ENCODE measurements at places on chromosomes 4 and X.
A peak's percentile ranks its signal among the peaks of the same experiment; 100 is the strongest.

DNA sequence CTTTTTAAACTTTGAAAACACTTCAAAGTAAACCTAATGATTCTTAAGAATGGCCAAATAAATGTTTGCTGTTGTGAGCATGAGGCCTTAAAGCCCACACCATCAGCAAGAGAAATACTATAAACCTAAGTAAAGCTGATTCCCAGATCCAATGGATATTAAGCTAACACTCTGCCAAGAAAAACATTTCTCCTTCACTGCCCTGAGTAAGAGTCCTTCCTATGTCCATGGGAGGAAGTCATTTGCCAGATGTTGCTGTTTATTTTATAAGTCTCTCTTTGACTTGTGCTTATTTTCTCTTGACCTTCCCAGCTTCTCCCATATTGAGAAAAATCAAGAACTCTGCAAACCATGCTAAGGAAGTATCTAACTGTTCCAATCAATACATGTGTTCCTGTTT is 154.3 kb upstream of the EDNRA start:
- DNase-seq = no peak

DNA sequence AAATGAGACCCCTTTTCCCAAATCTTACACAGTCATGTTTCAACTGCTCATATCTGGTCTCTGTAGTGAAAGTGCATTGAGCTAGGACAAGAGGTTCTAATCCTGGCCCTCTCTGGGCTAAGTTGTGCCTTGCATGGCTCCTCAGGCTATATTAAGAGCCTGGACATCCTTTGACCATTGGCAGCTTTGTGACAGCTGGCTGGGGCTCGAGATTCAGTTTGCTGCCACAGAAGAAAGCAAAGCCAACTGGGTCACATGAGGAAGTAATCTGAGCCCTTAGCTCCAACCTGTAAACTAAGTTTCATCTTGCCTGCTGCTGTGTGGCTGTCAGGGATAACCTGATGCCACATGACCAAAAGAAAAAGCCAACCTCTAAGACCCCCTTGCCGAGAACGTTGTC is 51.8 kb upstream of the JADE1 start:
- no peak for DNase-seq

GRCh38 chrX:17632942-17633341 is 104.4 kb upstream of the SCML1 start:
- no peak for DNase-seq

DNA sequence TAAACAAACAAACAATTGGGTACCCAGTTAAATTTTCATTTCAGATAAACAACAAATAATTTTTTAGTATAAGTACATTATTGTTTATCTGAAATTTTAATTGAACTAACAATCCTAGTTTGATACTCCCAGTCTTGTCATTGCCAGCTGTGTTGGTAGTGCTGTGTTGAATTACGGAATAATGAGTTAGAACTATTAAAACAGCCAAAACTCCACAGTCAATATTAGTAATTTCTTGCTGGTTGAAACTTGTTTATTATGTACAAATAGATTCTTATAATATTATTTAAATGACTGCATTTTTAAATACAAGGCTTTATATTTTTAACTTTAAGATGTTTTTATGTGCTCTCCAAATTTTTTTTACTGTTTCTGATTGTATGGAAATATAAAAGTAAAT is 2.9 kb downstream of the CXCL8 start:
- no peak for DNase-seq

DNA sequence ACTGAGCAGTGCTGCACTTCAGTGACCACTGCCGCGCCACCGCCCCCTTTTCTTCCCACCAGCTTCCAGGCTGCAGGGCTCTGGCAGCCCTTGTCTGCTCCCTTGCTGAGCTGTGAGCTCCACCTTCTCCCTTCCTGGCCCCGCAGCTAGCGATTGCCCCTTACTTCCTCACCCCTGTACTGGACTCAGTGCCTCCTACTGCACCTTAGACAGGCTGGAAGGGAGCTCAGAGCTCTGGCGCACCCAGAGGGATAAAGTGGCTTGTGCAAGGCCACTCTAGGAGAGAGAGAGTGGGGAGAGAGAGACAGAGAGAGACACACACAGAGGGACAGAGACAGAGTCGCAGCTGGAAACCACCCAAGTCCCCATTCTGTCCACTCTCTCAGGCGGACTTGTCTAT is 6.0 kb downstream of the RASL11B start:
- no peak for DNase-seq

DNA sequence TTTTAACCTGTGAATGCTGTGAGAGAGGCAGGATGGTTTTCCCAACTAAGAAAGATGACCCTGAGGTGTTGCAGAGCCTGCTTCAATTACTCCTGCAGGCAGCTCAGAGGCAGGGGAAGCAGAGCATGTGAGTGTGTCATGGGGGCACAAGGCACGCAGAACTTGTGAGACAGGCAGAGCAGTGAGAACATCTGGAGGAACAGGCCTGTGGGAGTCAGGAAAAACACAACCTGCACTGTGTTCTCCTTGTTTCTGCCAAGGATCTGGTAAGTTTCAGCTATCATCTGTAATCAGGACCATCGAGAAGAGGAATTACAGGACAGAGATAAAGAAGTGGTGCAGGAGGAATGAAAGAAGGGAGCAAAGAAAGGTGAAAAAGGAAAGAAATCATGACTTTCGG is 741.8 kb upstream of the INTU start:
- DNase-seq = no peak

DNA sequence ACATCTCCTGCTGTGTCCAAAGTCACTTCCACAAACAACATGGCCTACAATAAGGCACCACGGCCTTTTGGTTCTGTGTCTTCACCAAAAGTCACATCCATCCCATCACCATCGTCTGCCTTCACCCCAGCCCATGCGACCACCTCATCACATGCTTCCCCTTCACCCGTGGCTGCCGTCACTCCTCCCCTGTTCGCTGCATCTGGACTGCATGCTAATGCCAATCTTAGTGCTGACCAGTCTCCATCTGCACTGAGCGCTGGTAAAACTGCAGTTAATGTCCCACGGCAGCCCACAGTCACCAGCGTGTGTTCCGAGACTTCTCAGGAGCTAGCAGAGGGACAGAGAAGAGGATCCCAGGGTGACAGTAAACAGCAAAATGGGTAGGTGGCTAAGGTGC is 123.9 kb downstream of the PDLIM5 start:
- DNase-seq = no peak

DNA sequence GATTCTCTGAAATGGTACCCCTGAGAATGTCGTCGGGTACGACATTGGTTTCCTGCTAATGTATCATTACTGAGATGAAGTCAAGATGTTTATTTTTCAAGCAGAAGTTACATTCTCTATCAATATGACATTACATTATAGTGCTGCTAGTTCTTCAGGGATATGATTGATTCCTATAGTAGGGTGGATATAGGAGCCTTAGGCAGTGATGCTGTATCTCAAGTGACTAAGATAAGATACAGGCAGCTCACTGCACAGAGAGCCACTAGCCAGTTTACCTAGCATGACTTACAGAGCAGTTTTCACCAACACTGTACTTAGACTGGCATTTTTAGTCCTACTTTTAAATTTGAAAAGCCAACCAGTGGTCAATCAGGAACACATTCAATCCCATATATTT is 154.9 kb downstream of the FANCB start:
- DNase-seq = no peak

- no peak for DNase-seq
Observed at GRCh38 chrX:45912316-45912715, 632.9 kb downstream of the ZNF674 start.

GRCh38 chrX:71542825-71543224 is 9.9 kb downstream of the OGT start:
- no peak for DNase-seq

DNA sequence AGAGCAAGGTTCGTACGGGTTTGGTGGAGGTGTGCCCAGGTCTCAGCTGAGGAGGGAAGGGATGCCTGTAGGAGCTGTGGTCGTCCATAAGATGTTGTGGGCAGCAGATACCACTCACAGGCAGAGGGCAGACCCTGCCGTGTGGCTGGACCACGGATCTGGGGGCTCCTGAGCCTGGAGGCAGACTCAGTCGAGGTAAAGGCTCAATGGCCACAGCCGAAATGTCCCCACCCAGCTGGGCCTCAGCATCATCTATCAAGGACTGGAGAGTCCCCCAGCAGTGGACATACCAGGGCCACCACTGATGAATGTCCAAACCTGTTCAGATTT is 98.5 kb downstream of the DHRSX start:
- DNase-seq = no peak

- DNase-seq = no peak
Observed at GRCh38 chrX:64152857-64153256, 52.7 kb downstream of the AMER1 start.

DNA sequence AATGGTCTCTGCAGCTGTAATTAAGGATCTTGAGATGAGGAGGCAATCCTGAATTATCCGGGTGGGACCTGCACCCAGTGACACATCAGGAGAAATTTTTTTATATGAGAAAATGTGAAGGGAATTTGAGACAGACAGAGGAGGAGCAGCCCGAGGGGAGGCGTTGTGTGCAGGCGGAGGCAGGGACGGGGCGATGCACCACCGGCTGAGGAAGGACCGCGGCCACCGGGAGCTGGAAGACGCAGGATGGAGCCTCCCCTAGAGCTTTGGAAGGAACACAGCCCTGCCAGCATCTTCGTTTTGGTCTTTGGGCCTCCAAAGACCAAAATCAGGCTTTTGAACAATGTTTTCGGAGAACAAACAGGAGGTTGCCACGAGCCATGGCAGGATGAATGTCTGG is 85.0 kb upstream of the ADRA2C start:
- no peak for DNase-seq

DNA sequence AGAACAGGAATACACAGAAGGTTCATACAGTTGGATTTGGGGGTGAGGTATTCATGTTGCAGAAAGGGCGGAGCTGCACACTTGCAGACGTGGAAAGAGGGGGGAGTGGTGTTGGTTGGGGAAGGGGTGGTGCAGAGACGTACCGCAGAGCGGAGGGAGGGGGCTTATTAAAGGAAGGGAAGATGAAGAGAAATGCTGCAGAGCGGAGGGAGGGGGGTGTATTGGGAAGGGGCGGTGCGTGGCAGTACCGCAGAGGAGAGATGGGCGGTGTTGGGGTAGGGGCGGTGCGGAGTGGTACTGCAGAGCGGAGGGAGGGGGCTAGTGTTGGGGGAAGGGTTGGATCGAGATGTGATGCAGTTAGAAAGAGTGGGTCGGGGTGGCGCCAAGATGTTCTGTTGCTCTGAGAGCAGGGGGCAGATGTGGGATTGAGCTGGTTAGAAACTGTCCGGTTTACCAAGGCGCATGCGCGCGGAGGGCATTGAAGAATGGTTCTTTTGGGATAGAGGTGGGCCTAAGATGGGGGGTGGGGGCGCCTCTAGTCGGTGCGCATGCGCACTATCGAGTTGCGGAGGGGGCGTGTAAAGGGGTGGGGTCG is 900 bp downstream of the TRO start:
- peak; percentile 44 for DNase-seq

- no peak for DNase-seq
Observed at GRCh38 chr4:164058776-164059445, 564.4 kb downstream of the TMA16 start.

DNA sequence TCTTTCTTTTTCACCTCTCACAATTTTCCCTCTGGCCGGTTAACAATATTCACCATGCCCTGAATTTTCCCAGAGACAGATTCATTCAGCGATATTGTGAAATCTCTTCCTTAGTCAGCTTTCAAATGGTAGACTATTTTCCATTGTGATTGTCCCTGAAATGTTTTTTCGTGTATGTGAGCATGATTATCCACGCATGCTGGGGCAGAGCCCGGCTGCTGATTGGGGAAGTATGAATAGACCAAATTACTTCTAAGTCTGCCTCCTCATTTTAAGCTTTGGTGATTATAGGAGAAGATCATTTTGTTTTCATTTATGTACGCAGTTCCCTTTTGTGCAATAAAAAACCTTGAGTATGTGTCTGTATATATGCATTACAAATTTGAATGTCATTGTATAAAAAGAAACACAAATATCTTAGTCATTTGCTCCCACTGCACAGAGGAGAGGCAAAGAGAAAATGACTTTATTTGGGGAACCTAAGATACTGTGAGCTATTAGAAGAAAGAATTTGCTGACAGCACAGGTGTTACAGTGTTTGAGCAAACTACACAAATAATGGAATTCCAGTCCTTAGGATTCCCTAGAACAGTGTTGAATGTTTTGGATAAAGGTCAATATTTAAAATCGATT is 11.3 kb downstream of the DTHD1 start:
- no peak for DNase-seq

All from stimulated activated CD4-positive, alpha-beta T cell treated with anti-CD3 and anti-CD28 coated beads, Interleukin-2, amount 100 ng/mL, for 48 hours (primary cell).